ENCODE measurements at places on chromosomes 2 and 18.
A peak's percentile ranks its signal among the peaks of the same experiment; 100 is the strongest.

GRCh38 chr2:142599504-142599903, 278.0 kb upstream of the KYNU start:
- no peak for DNase-seq

DNA sequence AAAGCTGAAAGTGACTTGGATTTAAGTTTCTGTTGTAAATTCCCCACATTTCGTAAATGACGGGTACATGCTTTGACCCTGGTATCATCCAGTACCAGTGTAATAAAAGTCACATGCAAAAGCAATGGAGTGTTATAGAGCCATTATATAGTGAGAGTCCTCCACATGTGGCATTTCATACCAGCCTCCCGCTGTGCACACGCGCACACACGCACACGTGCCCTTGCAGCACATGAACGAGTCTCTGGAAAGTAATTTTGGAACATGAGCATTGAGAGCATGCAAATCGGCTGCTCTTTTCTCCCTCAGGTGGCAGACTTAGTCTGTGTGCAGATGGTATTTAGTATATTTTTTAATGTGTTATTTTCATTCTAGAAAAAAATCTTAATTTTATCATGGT, 198.1 kb downstream of the ZNF407 start:
- no peak for DNase-seq

- no peak for DNase-seq
Observed at GRCh38 chr2:74744731-74745515, 89.0 kb upstream of the HK2 start.

DNA sequence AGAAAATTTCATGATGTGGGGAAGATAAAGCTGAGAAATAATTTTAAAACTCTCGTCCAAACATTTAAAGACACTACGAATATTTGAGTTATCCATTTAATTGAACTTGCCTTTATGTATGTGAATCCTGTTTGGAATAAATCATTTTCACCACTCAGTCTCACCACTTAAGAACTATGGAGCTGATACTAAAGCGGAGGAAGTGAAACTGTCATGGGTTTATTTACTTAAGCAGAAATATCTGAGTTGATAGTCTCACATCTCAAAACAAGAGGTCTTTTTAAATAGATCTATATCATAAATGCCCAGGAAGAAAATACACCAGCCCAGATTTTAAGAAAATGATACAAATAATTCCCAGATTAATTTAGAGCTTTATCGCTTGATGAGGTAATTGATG, 532.4 kb downstream of the ZNF804A start:
- no peak for DNase-seq

DNA sequence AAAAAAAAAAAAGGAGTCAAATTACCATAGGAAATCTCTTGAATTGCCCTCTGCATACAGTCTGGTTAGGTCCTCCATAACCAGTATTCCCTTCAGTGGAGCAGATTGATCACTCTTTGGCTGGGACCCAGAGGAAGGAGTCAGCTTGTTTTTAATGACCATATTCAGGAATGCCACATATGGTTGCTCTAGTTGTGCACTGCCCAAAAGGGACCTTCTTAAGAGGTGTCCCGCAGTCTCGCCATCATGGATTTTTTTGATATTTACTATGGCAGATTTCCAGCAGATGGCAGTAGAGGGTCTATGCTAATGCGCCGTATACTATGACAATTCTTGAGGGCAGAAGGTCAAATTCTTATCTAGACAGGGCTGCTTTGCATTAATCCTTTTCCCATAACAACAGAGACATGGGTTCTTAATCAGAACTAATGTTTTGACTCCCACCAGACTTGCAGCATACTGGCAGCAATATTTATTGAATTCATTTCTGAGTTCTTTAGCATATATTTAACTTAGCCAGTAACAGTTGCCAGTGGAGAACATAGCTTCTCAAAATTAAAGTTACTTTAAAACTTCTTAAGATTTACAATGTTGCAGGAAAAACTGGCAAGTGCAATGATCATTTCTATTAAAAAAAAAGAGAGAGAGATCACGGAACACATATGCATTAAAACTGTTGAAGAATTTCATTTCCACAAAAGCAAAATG, 31.8 kb upstream of the INPP4A start:
- peak; percentile 29 for DNase-seq

DNA sequence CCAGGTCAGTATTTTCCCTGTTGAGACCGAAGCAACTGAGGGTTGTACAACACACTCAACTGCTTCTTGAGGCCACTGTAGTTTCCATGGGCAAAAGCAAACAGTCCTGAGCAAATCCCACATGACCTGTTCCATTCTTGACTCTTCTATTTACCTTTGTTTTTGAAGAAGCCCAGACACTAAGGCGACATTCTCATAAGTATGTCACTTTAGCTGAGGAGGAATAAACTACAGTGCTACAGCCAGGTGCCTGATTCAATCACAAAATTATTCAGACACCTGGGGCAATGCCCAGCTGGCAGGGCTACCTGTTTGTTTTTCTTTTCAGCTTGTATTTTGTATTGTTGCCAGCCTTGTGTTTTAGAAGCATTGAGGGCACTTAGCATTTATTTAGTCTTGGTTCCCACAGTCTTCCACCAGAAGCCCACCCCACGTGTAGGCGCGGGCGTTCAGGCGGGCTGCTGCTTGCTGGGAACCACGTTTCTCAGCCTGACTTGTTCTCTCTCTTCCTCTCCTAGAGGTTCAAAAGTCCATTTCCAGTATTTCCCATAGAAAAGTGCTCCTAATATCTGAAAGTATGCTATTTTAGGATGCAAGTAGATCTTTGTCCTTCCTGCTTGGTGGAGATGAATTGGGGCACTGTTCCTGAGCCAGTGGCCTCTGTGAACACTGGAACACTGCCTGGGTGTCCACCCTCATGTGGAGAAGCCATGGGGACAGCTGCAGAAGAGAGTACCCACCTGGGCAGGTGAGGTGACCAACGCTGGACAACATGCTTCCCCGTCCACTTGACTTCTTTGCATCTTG, 99.0 kb upstream of the COPS8 start:
- DNase-seq = no peak

GRCh38 chr18:14975431-14975830, 227.5 kb downstream of the ANKRD30B start:
- no peak for DNase-seq

GRCh38 chr2:40160751-40161218, 291.1 kb downstream of the SLC8A1 start:
- DNase-seq = no peak

GRCh38 chr2:170361090-170361936, 183.4 kb downstream of the MYO3B start:
- DNase-seq = no peak

GRCh38 chr2:2758793-2759367, 427.8 kb upstream of the MYT1L start:
- no peak for DNase-seq

DNA sequence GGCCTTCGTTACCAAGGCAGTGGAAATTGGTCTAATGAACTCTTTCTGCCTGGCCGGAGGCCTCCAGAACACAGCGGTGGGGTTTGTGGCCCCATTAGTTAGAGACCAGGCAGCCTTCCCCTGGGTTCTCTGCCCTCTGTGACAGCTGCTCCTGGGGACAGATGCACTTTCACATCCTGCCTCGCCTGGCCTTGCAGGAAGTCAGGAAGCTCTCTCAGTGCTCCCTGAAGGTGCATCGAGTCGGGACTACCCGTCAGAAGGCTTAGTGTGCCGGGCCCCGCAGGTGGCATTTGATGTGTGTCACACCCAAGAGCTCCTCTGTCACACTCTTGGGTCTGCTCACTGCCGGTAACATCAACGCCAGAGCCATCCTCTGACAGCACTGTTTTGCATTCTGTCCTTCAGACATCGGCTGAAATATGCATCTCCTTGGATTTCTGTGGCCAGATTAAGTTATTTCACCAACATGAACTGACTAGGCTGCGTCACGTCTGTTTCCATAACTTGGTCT, 158.3 kb downstream of the LDLRAD4 start:
- no peak for DNase-seq

DNA sequence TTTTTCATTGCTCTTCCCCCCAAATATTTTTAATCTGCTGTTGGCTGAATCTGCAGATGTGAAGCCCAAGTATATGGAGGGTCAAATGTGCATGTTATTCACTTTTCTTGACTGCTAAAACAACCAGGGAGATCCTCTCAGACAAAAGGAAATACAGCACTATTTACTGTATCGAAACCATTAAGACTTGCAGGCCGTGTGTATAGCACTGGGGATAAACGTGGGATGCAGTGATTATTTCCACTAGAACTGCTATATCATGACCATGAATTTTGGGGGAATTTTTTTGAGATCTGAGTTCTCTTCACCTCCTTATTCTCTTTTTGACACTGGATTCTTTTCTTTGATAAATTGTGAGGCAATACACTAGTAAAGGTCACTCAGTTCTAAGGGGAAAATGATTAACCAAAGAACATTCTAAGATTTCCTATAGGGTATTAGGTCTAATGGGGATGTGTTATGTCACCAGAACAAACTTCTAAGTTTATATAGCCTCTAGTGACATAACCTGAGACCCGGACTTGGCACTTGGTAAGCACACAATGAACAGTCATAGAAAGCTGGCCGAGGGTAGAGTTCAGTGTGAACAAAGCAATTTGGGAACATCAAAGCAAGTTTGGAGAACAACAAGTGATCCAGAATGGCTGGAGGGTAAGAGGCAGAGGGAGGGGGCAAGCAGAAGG, 14.9 kb upstream of the UGT1A1 start:
- no peak for DNase-seq
